ENCODE measurements at places on chromosomes 11 and 22.

DNA sequence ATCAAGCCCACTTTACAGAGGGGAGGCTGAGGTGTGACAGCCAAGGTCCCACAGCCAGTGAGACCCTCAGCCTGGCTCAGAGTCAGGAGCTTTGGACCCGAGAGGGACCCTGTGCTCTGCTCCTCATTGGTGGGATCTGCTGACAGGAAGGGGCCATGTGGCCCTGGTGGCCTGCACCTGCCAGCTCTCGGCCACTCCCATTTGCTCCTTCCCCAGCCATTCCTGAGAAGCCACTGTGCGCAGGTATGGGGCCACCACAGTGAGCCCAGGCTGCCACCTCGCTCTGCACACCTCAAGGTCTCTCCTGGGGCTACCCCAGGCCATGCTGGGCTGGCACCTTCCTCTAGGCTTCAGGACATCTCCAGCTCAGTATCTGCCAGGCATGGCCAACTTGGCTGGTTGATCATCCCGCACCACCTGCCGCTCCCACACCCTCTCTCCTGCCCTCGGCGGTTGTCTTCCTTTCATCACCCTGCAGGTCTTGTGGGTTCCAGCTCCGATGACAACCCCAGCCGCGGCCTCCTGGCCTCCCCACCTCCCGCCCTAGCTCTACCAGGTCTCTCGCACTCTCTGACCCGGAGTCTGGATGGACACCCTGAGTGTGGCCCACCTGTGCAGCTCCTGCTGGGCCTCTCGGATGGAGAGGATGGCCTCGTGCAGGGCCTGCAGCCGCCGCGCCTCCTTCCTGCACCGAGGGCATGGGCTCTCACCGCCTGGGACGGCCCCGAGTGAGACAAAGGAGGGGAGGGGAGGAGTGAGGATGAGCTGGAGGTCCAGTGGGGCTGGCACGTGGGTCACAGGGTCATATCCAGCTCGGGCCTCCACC, 32.2 kb upstream of the CARS1 start:
- DNase-seq = no peak

DNA sequence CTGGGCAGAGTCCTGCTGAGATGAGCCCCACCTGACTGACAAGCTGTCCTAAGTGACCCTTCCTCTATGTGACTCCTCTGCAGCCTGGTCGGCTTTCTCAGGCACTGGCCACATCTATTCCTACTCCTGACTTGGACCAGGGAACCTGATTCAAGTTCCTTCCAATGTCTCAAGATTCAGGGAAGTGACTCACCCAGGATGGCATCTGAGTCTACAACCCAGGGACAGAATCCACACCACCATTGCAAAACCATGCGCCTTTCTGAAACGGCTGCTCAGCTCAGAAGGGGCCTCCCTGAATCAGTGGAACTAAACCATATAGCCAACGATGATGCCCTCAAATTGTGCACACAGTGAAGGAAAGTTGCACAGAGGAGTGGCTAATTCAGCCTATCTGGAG, 63.9 kb upstream of the CSNK2A3 start:
- no peak for DNase-seq

- DNase-seq = no peak
These were observed 419.8 kb upstream of the LRRC4C start for GRCh38 chr11:41879214-41879613.

- DNase-seq = no peak
These were observed 103.4 kb downstream of the ATXN10 start for GRCh38 chr22:45775062-45775461.

DNA sequence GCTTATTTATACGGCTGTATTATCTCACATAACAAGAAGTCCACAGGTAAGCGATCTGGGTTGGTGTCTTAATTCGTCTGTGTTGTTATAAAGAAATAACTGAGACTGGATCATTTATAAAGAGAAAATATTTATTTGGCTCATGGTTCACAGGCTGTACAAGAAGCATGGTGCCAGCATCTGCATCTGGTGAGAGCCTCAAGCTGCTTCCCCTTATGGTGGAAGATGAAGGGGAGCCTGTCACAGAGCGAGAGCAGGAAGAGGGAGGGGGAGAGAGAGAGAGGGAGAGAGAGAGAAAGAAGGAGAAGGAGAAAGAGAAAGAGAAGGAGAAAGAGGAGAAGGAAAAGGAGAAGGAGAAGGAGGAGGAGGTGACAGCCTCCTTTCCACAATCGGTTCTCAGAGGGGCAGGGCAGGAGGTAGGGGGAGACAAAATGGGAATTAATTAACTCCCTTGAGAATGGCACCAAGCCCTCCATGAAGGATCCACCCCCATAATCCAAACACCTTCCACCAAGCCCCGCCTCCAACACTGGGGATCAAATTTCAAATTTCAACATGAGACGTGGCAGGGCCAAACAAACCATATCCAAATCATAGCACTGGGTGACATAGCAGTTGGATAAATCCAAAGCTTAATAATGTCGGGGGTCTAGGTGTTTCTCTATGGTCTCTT, 15.0 kb upstream of the TRIM44 start:
- DNase-seq = no peak

GRCh38 chr22:21457023-21457787, 10.0 kb upstream of the TMEM191C start:
- DNase-seq = no peak

Data from iPS DF 6.9 (cell line).